ENCODE measurements at places on chromosomes 6 and 20.

GRCh38 chr20:2169456-2170088, 67.9 kb downstream of the STK35 start:
- DNase-seq: no peak

GRCh38 chr6:34143884-34144580, 1.9 kb downstream of the GRM4 start:
- DNase-seq: peak; percentile 44

DNA sequence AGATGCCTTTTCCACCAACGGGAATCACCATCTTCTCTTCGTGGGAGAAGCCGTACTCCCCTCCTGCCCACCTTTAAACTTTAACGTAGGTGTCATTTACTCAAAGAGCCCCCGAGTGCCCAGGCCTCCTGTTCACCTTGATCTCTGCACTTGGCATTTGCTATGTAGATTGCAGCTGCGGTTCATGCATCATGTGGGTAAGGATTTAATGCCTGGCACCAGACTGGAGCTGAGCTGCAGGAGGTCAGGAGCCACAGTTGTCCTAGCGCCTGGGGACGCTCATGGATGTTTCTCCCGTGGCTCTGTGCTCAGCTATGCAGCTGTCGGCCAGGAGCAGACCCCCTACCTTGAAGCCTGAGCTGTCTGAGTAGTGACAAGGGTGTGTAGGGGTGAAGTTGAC, 133.7 kb downstream of the CDH4 start:
- DNase-seq: no peak

- no peak for DNase-seq
Measured at GRCh38 chr6:6582131-6582530, 6.4 kb upstream of the LY86 start.

DNA sequence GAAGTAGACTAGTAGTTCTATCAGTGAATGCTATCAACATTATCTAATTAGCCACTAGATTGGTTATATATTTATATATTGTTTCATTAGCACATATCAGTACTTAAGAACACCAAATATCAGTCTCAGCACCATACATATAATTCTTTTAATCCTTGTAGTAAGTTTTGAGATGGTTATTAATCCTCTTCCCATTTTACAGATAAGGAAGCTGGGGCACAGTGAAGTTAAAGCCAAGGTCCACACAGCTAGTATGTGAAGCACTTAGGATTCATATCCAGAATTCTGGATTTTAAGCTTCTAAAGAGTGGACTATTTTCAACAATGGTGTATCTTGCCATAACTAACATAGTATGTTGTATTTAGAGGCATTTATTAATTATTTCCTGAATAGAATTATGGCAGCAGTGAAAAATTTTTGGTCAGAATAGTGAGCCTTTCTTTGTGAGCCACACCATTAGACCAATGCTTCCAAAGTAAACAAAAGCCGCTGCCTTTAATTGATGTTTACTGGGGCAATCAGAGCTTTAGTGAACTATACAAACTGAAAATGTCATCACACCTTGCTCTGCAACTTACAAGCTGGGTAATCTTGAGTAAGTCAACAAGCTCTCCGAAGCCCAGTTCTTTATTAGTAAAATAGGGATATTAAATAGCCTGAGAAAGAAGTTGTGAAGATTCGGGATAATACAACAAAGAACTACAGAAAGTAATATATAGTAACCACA, 41.9 kb upstream of the HBS1L start:
- DNase-seq: no peak

- DNase-seq: no peak
Measured at GRCh38 chr20:57065646-57066045, 200.8 kb downstream of the BMP7 start.

GRCh38 chr6:114364301-114364700, 21.5 kb upstream of the HS3ST5 start:
- DNase-seq: no peak
